ENCODE measurements at places on chromosomes 1 and 21.

DNA sequence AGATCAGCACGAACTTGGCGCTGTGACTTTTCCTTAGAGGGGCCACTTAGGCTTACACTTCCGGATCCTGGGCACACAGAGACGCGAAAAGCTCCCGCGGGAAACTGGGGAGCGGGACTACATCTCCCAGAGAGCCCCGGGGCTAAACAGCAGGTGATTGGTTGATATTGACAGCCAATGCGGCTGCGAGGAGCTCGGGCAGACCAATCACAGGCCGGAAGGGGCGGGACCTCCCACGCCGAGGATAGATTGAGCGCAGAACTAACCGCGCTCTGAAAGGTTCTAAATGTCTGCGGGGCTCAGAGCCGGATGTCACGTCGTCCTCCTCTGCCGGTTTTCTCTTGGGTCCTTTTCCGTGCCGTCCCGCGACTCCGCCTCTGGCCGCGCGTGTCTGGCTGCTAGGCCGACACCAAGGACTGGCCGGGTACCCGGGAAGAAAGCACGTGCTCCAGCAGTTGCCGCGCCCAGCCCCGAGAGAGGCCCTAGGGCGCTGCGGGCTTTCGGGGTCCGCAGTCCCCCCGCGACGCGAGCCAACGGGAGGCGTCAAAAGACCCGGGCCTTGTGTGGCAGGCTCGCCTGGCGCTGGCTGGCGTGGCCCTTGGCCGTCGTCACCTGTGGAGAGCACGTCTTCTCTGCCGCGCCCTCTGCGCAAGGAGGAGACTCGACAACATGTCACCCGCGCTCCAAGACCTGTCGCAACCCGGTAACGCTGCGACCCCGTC lies at the start of gene MTR:
TSS of gene MTR (plus strand) at position 258 of the 722 bp plus-strand sequence. CDS start at position 670, 412 bp downstream.
- DNase-seq: peak; percentile 99

GRCh38 chr21:25054689-25055088 lies 552.6 kb downstream of the MRPL39 start:
- no peak for DNase-seq

DNA sequence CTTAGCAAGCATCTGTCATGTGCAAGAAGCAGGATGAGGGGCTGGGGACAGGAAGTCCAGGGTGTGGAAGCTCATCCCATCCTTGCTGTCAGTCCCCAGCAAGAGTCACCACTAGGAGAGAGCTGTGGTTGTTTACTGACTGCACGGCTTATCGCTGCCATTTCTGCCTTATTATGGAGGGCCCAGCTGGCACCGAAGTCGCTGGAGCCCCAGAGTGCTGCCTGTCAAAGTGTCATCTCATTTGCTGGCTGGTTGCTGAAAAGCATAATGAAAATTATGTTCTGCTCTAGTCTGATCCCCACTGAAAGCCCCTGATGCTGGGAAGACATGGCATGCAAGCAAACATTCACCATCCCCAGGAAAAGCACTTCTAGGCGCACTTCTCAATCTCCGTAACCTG lies 642.7 kb downstream of the NPHP4 start:
- DNase-seq: no peak

DNA sequence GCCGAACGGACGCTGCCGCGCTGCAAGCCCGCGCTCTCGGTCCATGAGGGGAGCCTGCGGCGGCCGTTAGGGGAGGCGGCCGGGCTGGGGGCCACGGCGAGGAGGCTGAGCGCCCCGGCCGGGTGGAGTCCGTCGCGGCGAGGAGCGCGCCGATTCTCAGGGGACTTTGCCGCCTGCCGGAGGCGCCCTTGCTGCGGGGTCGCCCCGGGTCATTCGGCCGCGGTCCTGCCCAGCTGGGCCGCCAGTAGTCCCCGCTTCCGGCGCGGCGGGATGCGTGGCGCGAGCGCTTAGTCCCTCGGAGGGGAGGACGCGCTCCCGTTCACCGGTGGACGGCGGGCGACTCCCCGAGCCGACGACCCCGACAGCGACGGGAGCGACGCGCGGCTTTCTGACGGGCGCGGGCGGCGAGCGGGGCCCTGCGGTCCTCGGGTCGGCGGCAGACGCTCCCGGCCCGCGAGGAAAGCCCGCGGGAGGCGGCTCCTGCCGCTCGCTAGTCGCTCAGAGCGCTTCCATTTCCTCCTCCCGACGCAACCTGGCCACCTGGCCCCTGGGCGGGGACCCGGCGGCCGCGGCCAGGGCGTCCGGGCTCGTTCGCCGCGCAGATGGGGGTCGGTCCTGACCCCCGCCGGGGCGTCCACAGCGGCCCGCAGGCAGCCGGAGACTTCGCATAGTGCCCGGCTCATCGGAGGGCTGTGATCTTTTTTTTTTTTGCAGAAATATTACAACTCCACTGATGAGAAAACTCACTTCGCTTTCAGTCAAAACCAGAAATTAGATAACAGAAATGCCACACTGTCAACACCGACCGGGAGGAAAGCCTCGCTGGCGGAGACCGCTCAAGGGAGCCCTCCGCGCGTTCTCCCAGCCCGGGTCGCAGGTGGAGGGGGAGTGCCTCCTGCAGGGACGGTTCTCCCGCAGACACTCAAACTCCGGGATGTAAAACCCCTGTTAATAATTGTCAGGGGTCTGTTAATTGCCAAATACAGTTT lies 641 bp upstream of the ZBTB21 start:
- peak; percentile 64 for DNase-seq

- DNase-seq: no peak
Observed at GRCh38 chr1:228960705-228961104, 225.4 kb downstream of the RHOU start.

GRCh38 chr21:30577766-30578165 lies 12.4 kb downstream of the KRTAP22-2 start:
- DNase-seq: no peak

DNA sequence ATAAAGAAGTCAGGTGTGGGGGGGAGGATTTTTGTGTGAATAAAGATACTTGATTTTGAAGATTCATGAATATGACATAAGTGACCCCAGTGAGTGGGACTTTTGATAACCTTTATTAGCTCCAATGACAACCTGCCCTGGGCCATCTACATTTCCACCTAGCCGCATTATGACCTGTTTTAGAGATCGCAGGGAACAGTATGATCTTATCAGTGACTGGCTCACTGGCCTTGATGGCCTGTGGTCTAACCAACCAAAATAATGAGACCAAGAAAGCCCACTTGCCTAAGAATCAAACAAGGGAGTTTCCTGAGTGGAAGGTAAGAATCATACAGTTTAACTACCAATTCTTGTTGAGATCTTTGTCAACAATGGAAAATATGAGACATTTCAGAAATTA lies 1.8 kb downstream of the ELAPOR1 start:
- no peak for DNase-seq

- DNase-seq: no peak
Observed at GRCh38 chr1:234963180-234963903, 165.3 kb downstream of the TOMM20 start.

DNA sequence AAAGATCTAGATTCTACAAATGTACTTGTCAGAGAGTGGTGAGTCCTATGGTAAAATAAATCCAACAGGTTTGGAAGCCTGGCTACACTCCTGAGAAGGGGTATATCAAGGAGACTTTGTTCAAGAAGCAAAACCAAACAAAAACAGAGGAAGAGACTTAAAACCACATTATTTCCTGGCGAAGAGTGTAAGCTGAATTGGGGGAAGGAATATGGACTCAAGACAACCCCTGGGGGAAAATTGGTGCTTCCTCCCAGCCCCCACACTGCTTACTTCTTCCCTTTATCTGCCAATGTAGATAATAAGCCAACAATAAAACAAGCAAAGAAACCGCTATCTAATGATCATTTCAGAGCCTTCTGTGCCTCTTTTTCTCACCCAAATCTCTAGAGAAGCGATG lies 48.4 kb upstream of the ZBTB18 start:
- no peak for DNase-seq

DNA sequence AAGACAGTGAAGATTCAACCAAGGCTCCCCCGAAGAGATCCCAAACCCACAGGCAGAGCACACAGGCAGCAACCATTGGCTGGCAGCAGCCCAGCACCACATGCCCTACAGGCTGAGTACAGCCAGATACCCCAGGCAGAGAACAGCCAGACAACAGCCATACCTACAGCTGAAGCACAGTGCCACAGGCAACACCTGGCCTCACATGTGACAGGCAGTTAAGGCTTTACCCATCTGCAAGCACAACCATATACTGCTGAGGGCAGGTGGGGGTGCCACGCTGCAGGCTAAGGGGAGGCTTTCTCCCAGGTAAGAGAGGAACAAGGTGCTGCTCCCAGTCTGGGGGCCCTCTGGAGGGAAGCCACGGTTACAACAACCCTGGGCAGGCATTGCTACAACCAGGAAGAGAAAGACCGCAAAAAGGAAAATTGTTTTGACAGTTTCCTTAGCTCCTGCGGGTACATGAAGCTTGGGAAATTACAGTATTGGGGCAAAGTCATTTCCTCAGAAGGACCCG lies 12.3 kb downstream of the CHIT1 start:
- DNase-seq: no peak

GRCh38 chr21:37873655-37874054 lies 42.6 kb downstream of the KCNJ6 start:
- DNase-seq: no peak

Data from NCI-H1092 (cell line).